ENCODE measurements at places on chromosomes 3 and 15.

DNA sequence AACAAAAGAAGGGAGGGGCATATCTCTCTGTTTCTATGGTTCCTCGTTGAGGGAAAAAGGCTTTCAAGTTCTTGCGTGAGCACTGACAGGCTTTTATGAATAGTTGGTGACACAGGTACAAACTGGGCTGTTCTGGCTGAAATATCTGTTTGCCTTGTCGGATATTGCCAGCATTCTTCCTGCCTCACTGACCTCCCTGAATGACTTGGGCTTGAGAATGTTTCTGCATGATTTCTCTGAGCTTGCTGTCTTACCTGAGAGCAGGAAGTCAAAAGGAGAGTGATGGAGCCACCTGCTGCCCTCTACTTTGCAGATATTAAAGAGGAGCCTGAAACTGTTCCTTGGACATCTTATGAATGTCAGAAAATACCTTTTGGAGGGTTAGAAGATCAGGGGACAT is 4.8 kb downstream of the GCNT3 start:
- DNase-seq: no peak

DNA sequence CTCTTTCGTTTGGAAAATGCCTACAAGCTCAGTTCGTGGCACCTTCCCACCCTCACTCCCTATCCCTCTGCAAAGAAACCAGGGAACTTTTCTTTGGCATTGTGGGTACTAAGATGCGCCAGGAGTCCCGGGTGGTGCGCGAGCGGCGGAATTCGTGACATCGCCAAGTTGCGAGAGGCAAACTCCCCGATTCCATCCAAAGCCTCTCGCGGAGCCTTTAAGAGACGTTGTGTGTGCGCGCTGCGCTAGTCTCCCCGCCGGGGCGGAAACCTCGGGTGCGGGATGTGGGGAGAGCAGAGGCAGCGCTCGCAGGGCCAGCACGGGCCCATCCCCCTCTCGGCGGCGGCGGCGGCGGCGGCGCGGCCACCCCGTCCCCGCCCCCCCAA is 443 bp upstream of the NR2F2 start:
- no peak for DNase-seq

DNA sequence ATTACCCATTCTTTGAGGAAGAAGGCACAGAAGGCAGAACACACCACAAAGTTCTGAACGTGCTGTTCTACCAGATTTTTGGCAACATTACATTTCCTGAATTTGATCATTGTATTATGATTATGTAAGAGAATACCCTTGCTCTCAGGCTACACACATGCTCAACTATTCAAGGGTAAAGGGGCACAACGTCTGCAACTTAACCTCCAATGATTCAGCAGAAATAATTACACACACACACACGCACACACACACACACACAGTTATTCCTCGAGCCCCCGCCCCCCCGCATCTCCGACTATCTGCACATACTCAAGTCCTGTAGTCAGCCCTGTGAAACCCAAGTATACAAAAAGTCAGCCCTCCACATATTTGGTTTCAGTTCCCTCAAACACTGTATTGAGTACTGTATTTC is 26.8 kb downstream of the RPN1 start:
- DNase-seq: no peak

GRCh38 chr3:44412365-44412764 is 65.1 kb downstream of the ZNF445 start:
- no peak for DNase-seq

- no peak for DNase-seq
Observed at GRCh38 chr15:68681836-68682235, 103.0 kb downstream of the CORO2B start.

DNA sequence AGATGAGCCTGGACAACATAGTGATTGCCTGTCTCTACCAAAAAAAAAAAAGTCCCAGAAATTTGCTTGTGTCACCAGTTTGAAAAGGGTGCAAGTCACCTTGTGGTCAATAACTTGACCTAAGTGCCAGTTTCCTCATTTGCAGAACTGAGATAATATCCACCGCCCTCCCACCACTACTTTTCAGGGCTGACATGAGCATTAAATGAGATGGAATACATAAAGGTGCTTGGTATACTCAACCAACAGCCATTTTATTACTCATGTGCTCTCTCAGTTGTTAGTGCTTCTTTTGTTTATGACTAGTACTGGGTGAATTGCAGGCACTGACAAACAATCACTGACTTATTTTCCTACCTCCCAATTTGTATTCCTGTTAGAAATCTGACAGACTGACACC is 340.5 kb upstream of the SATB1 start:
- no peak for DNase-seq

GRCh38 chr15:98395974-98396610 is 252.2 kb upstream of the IGF1R start:
- no peak for DNase-seq

GRCh38 chr3:134643150-134643675 is 7.6 kb downstream of the KY start:
- no peak for DNase-seq

DNA sequence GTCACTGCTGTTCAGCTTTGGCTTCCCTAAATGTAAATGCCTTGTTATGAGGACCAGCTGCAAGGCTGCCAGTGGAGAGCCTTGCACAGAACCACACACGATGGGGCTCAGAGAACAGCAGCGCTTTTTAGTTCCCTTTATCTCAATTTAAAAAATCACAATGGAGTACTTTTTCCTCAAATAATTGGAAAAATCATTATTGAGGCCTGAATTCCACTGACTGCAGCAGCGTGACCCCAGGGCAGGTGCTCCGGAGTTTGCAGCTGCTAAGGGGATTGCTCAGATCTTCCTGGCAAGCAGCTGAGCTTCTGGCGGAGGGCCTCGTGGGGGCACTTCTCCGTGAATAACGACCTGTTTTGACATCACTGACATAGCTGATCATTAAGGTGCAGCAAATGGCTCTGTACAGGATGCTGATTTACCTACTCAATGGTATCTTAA is 245.6 kb upstream of the TRIM42 start:
- DNase-seq: peak; percentile 68

DNA sequence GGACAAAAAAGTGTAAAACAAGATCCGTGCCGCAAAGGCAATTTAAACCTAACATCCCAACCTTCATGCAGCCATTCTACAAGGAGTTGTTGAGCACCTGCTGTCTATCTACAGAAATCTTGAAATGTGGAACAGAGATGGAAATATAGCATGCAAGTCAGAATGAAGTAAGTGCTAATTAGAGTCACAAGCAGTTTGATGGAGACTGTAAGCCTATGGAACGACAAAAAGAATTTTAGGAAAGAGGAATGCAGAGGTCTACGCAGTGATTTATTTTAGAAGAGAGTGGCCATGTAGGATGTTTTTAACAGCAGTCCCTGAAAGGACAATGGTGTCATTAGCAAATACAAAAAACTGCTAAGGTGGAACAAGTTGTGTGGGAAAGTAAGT is 851 bp upstream of the DCBLD2 start:
- DNase-seq: no peak

DNA sequence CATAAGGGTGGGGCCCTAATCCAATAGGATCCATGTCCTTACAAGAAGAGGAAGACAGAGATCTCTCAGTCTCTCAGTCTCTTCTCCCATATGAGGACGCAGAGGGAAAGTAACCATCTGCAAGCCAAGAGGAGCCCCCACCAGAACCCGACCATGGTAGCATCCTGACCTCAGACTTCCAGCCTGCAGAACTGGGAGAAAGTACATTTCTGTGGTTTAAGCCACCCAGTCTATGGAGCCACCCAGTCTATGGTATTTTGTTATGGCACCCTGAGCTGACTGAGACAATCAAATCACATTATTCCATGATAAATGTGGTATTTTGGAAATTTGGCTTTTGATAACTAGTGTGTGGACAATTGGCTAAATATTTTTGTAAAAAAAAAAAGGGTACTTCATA is 101.5 kb upstream of the TMC3 start:
- no peak for DNase-seq

- no peak for DNase-seq
Observed at GRCh38 chr3:42786631-42787030, 13.6 kb upstream of the CCDC13 start.
